ENCODE measurements at places on chromosomes 5 and 9. TPM values are rescaled to one million over a fixed set of nuclear protein-coding genes. Genes with fewer than 3 reads are reported as not detected.

GRCh38 chr9:126125577-126125976 is 201.1 kb upstream of the MVB12B start:
- H3K4me1 ChIP-seq = peaks cover 6% of the 10 kb centered on the region
- peak; percentile 49 for DNase-seq
- H3K27ac ChIP-seq = no peak overlapping the region

- H3K4me3 ChIP-seq = no peak overlapping the region
- no peak overlapping the region for H3K27ac ChIP-seq
- H3K36me3 ChIP-seq = no peaks in the 10 kb centered on the region
- no peaks in the 10 kb centered on the region for H3K27me3 ChIP-seq
Measured at GRCh38 chr5:137220523-137220927, 278.6 kb downstream of the SPOCK1 start.

- H3K4me1 ChIP-seq = peaks cover 5% of the 10 kb centered on the region
- no peaks in the 10 kb centered on the region for H3K27me3 ChIP-seq
- H3K36me3 ChIP-seq = no peaks in the 10 kb centered on the region
- no peak overlapping the region for H3K4me3 ChIP-seq
Measured at GRCh38 chr9:2039294-2040180, 24.4 kb downstream of the SMARCA2 start.

The RNF14 gene
- total RNA-seq = 26.0 TPM

GRCh38 chr5:132898094-132898493 is 24.6 kb downstream of the LEAP2 start:
- H3K27me3 ChIP-seq = no peaks in the 10 kb centered on the region
- no peaks in the 10 kb centered on the region for H3K36me3 ChIP-seq
- no peak for DNase-seq
- H3K4me1 ChIP-seq = no peaks in the 10 kb centered on the region
- H3K4me3 ChIP-seq = no peak overlapping the region
- no peak overlapping the region for H3K27ac ChIP-seq

GRCh38 chr9:5791870-5792269 is 41.0 kb downstream of the ERMP1 start:
- no peaks in the 10 kb centered on the region for H3K27me3 ChIP-seq
- H3K27ac ChIP-seq = no peak overlapping the region
- no peaks in the 10 kb centered on the region for H3K36me3 ChIP-seq
- no peak for DNase-seq

The ZNF366 gene
- 3.0 TPM for total RNA-seq

The ADGRV1 gene
- total RNA-seq = 1.2 TPM

GRCh38 chr9:33651125-33651524 is 127.1 kb downstream of the ANKRD18B start:
- no peaks in the 10 kb centered on the region for H3K27me3 ChIP-seq
- H3K27ac ChIP-seq = no peak overlapping the region
- no peak for DNase-seq
- no peak overlapping the region for H3K4me3 ChIP-seq

DNA sequence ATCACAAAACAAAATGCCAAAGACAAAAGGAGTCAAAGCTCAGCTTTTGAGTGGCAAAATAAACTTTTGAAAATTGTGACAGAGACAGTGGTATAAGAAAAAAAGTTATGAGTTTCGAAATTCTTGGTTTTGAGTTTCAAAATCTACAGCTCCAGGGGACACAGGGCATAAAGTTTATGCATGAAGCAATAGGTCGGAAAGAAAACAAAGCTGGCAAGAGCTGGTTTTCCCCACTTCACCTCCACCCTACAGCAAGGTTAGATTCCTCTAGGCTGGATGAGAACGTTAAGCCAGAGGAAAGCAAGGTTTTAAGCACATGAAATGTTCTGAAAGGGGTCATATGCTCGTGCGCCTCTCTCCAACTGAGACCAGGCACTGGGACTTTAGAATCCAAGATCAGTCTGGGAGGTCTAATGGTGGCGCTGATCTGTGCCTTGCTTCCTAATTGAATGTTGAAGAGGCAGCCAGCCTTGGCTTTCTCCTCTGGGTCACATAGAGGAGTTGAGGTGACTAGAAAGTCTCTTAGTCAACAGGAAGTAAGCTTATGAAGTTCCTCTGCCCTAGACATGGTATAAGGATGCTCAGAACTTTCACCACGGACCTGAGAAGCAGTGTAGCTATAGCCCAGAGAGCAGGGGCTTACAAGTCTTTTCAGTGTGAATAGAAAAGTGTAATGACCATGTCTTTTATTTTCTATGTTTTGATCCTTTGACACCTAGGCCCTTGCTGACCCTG is 167.7 kb upstream of the DMAC1 start:
- no peaks in the 10 kb centered on the region for H3K36me3 ChIP-seq
- no peaks in the 10 kb centered on the region for H3K4me1 ChIP-seq
- H3K27me3 ChIP-seq = no peaks in the 10 kb centered on the region
- DNase-seq = no peak

Data from ovary (tissue), 10 donors.